ENCODE measurements at places on chromosomes 6 and 20. TPM values are rescaled to one million over a fixed set of nuclear protein-coding genes. Genes with fewer than 3 reads are reported as not detected.

DNA sequence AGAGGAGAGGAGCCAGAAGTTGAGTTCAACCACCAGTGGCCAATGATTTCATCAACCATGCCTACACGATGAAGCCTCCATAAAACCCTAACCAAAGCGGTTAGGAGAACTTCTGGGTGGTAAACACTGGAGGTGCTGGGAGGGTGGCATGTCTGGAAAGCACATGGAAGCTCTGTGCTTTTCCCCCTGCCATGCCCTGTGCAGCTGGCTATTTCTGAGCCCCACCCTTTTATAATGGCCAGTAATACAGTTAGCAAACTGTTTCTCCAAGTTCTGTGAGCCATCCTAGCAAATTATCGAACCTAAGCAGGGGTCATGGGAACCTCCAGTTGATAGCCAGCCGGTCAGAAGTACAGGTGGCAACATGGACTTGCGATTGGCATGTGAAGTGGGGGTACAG, 147.8 kb upstream of the INSM1 start:
- no peak for DNase-seq

DNA sequence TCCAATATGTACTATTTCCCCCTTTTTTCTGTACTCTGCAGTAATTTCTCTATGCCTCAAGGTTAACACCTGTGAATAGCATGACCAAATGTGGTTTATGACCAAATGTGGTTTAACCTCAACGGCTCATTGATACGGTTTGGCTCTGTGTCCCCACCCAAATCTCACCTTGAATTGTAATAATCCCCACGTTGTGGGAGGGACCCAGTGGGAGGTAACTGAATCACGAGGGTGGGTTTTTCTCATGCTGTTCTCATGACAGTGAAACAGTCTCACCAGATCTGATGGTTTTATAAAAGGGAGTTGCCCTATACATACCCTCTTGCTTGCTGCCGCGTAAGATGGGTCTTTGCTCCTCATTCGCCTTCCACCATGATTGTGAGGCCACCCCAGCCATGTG, 18.7 kb downstream of the DEK start:
- DNase-seq, result no peak

DNA sequence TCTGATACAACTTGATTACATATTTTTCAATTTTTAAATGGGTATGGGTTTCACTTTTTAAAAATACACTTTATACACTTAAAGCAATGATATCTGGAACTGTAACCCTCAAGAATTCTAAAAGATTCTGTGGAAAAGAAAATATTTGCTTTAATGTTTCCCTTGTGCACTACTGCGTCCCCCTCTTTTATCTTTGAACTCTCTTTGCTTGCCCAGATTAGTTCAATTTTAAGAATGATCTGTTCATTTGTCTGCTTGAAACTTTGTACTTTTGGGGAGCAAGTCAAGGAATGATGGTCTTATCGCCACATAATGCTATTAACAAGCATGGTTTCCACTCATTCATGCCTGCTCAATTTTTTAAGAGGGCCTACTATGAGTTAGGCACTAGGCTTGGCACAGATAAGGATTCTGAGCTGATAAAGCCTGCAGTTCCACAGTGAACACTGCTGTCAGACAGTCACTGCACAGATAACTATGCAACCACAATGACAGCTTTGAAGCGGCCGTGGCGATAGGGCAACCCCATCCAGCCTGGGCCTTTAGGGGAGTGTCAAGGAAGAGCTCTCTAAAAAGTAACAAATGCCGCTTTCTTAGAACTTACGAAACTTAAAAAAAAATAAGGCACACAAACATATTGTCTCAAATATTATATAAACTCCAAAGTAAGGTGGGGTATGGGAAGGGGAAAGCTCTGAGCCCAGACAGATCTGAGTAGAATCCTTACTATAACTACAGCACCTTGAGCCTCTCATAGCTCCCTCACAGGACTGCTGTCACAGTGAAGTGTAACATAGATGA, 29.7 kb downstream of the FYN start:
- DNase-seq, result no peak

SEL1L2 gene
- 0.91 TPM for total RNA-seq

R3HDML gene
- not detected for total RNA-seq

DNA sequence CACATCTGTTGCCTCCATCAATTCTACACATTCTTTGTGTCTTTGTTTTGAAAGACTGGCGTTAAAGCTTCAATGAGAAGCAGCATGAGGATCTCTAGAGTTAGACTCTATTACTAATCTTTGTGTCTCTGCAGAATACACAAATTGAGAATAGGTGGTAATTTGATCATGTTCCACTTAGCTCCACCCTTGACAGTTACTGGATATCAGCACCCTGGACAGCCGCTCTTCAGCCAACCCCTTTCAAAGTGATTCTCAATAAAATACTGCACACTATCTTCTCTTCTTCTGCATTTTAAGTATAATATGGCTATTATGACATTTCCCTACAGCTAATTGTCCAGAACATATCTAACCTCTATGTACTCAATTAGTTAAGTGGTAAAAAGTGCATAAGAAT, 54.3 kb upstream of the CNR1 start:
- DNase-seq, result no peak

DNA sequence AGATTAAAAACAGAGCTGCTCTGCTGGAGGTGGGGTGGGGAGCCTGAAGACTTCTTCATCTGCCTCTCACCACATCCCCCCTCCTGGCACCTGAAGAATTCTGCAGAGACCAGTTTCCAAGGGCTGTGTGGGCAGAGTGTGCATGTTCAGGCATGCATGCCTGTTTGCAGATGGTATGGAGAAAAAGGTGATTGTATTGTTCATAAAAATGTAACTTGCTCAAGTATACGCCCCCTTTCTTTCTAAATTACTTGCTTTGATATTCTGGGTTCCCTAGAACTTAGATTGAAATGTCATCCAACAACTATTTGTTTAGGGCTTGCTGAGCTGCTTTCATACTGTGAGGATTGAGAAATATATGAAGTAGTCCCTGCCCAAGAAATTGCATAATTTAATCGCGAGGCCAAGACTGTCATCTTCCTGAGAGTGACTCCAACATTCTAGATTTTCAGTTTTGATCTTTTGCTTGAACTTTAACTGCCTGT, 83.6 kb downstream of the LCA5 start:
- no peak for DNase-seq

GRCh38 chr6:43878823-43879495, 108.9 kb downstream of the VEGFA start:
- peak; percentile 35 for DNase-seq

F13A1 gene
- 64.0 TPM for total RNA-seq

OPRM1 gene
- not detected for total RNA-seq
